ENCODE measurements at places on chromosomes 5 and 9.

DNA sequence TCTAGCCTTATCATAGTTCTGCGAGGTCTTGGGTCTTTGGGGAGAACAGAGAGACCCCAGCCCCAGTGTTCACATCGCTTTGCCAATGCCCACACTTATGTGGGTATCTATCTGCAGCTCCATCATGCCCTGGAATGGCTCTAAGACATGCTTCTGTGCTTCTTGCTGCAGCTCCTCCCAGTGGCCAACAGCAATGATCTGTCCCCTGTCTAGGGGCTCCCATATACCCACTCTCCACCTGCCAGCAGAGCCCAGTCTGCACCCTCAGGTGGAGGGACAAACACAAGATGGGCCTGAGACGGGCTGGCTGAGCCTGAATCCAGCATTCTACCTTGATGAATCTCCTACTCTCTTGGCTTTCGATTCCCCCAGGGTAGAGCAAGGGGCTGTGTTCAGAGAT is 14.6 kb upstream of the DAP start:
- DNase-seq, result peak; percentile 36

GRCh38 chr9:2022560-2022959 is 7.4 kb downstream of the SMARCA2 start:
- no peak for DNase-seq

GRCh38 chr9:89952401-89952800 is 347.6 kb downstream of the GADD45G start:
- DNase-seq, result no peak

DNA sequence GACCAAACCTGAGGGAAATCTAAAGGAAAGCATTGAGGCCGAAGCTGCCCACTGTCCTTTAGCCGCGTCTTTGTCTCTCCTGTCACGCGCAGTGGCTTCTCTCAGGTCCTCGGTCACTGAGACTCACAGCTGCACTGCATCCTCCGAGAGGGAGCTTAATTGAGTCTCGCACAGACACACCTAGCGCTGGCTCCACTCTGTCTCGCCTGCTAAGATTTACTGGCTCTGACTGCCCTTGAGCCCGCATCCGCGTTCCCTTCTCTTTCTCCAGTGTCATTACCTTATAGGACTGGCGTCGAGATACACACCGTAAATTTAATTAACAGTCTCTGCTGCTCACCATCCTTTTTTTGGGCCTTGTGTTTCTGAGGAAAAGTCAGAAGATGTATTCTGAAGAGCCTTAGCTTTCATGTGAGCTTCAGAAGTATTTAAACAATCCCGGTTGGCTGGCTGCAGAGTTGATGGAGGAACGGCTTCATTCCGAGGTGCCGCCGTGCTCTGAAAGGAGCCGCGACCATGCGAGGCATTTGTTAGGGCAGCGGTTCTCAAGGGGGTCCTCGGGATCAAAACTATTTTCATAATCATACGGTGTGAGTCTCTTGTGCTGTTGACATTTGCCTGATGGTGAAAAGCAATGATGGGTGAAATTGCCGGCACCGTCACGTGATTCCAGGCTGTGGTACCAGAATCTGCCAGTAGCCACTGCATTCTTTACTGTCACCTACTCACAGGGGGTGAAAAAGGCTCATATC is 58.3 kb downstream of the GPR107 start:
- DNase-seq, result no peak

- DNase-seq, result no peak
These were observed 185.8 kb downstream of the PCSK1 start for GRCh38 chr5:96247097-96247701.

DNA sequence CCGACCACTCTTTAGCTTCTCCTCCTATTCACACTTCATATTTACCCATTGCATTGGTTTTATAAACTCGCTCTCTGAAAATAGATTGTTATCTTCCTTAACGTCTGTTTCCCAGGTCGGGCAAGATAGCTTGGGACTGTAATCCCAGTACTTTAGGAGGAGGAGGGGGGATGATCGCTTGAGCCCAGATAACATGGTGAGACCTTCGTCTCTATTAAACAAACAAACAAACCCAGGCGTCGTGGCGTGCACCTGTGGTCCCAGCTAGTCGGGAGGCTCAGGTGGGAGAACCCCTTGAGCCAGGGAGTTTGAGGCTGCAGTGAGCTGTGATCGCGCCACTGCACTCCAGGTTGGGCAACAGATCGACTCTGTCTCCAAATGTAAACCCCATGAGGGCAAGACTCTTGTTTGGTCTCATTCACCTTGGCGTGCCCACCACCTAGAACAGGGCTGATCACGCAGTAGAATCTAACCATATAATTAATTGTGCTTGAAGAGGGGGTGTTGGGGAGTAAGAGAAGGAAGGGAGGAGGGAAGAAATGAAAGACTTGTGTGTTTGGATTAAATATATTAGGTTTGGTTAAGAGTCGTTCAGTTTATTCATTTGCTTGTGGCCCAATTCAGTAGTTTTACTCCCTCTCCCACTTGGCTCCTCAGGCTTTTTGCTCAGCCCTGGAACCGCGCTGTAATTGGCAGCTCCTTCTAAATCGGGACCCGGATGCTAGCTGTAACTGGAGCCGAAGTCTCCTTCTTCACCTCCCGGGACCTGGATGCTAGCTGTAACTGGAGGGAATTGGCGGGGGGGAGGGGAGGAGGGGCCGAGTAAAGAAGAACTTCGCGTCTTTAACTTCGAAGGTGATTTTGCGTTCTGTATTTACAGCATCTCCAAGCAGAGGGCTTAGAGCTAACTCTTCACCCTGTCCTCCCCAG is 24.9 kb downstream of the CDKN2A start:
- no peak for DNase-seq

DNA sequence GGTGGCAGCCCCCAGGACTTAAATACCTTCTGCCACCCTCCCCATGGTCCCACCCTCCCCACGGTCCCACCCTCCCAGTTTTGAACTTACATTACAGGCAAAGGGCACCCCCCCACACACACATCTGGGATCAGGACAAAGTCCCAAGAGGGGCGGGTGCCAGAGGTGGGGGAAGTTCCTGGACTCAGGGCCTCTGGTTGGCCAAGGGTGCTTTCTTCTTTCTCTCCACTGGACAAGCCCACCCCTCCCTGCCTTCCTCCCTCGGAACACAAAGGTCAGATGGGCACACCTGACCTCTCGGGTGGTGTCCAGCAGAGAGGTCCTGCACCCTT is 19.1 kb upstream of the RALGDS start:
- no peak for DNase-seq

- DNase-seq, result no peak
These were observed 73.8 kb downstream of the AMBP start for GRCh38 chr9:114004221-114004716.

DNA sequence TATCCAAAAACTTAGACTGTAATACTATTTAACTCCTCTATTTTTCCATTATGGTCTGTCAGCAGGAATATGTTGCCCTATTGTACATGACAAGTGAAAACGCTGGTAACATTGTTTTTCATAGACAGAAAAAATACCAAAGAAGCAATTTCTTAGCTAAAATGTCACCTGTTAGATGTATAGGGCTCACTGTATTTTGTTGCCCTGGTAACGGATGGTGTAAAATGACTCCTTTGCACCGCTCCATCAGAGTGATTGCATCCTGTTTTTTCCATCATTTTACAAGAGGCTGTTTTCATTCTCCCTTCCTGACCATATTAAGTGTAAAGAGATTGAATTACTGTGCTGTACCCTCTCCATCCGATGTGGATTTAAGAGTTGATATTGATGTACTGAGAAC is 460.1 kb upstream of the TLE4 start:
- DNase-seq, result no peak

DNA sequence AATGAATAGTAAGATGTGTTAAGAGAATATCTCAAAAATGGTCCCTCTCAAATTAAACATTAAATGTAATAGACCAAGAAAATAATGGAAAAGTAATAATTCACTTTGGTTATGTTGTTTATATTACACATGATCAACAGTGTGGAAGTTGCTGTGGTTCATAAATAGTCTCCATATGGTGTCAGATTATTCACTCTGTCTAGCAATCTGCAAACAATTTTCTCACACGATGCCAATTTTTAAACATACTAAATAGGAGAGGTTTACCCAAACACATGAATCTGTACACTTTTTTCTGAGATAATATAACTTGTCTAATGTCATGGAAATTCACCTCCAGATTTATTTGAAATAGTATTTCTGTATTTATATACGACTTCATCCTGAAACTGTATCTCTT is 217.4 kb upstream of the FBXL7 start:
- DNase-seq, result no peak

GRCh38 chr9:18568973-18569372 is 95.0 kb downstream of the ADAMTSL1 start:
- DNase-seq, result no peak

- no peak for DNase-seq
These were observed 28.5 kb downstream of the MAN2A1 start for GRCh38 chr5:109718216-109718615.

GRCh38 chr9:34559624-34560455 is 29.7 kb downstream of the CNTFR start:
- no peak for DNase-seq

DNA sequence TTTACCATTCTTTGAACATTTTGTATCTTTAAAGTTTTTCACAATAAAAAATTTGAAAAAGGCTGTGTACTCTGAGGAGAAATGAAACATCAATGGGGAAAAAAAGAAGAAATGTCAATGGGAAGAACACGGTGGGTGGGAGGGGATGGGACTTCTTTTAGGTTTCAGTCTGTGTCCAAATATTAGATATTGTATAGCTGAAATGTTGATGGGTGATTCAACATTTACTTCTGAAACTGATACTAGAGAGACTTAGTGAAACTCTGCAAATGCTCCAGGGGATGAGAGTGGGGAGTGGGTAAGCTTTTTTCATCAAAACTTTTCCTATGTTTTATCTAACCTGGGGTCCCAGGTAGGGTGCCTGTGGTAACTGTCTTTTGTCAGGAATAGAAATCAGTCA is 311.9 kb downstream of the MAN2A1 start:
- no peak for DNase-seq

DNA sequence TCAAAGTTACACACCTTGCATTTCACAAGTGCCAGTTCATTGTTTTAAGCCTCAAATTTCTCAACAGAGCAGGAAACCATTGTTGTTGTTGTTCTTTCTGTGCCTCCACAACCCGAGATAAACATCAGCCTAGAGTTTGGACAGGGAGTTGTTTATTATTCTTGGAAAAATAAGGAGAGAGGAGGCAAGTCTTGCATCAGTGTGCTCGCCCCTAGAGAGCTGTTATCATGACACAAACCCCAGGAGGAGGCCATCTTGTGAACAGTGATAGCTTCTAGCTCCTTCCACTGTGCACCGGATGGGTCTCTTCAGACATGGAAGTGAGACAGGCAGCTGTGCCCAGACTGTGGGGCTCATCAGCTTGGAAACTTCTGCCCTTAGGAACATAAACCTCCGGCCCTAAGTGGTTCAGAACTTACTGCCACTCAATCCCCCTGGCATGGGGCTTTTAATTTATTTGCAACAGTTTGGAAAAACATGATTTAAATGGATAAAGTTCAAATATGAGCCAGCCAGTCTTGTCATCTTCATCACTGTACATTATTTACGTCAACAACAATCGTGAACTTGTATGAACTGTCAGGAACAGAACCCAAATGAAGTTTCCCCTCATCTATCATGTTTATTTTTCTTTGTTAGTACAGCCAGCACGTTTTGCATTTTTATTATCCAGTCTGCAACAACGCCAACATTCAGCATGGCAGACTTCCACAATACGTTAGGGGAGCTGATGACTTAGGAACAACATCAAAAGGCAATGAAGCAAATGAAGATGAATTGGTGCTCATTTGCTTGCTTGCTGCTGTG is 181.7 kb upstream of the S1PR3 start:
- DNase-seq, result no peak

DNA sequence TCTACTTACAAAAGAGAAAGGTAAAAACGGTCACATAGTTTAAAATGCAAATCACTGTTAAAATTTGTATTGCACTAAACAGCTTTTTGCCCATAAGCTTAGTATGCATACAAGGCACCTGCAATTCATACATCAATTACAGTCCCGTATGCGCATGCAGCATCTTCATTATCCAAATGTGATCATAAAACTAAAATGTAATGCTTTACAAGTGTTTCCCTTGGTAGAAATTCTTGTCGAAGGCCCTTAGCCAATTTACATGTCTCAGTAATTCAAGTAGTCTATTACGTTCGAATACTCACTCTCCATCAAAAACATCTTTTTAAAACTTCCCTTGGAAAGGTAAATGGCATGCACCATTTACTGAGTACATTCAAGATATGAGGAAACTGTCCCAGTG is 32.6 kb downstream of the TRPM6 start:
- DNase-seq, result no peak

DNA sequence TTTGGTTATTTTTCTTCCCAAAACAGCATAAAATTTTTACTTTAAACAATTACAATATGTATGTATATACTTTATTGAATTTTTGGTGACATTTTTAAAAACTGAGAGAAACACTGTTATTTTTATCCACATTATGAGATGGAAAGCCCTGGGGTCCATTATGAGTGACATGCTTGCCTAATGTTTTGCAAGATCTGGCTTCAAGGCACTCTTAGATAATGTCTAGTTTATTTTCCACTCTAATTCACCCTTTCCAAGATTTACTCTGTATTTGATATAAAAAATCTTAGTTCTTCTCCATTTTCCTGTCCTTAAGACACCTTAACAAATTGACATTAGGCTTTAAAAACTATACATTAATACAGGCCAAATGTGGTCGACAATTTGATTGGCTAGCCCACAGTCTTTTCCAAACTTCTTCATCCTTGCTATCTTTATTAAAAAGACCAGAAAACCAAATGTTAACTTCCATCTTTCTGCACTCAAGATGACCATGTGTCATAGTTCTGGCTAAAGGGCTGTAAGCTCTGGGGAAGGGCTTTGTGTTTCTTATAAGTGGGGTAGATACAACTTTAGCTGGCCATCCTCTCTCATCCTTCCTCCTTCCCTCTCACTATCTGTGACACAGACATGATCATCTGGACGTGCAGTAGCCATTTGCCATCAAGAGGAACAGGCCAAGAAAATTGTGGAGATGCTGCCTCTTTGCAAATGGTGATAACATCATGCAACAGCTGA is 561.1 kb downstream of the PDE4D start:
- no peak for DNase-seq

DNA sequence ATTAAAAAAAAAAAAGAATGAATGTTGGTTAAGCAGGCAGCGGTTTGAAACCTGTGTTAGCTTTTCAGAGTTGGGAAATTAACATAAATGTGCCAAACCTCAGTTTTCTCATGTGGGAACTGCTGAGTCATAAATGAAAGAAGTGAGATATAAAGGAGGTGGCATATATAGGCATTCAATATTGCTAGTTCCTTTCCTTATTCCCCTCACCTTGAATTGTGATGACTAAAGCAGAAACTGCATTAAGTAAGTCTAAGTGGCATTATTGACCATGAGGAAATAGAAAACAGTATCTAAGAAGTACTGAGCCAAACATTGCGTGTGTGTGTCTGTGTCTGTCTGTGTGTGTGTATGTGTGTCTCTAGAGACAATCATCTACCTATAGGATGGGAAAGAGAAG is 691.2 kb downstream of the TLR4 start:
- DNase-seq, result no peak

Measured in stimulated activated effector memory CD8-positive, alpha-beta T cell treated with anti-CD3 and anti-CD28 coated beads, Interleukin-12 subunit alpha, Interleukin-12 subunit beta, amount 100 ng/mL, for 72 hours (primary cell).